ENCODE measurements at places on chromosomes 4 and X. TPM values are rescaled to one million over a fixed set of nuclear protein-coding genes. Genes with fewer than 3 reads are reported as not detected.

DNA sequence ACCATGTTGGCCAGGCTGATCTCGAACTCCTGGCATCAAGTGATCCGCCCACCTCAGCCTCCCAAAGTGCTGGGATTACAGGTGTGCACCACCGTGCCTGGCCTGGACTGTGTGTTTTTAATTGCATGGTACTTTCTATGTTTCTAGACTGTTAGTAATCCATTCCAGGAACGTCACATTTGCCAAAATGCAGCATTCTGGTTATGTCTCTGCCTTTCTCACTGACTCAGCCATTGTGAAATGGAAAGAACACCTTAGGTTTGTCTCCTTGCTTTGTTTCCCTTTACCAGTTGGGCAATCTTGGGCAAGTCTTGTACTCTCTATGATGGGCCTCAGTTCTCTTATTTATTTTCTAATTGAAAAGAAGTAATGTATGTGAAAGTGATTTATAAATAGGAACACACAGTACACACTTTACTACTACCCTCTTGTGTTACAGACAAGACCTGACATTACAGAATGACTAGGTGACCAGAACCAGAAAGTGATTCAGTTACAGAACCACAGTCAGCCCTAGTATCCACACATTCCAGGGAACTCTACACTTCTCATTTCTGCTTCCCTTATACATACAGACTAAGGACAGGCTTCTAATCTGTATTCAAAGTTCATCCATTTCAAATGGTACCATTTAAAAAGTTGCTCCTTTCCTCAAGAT, 187.1 kb downstream of the MGST2 start:
- no peak for DNase-seq

DNA sequence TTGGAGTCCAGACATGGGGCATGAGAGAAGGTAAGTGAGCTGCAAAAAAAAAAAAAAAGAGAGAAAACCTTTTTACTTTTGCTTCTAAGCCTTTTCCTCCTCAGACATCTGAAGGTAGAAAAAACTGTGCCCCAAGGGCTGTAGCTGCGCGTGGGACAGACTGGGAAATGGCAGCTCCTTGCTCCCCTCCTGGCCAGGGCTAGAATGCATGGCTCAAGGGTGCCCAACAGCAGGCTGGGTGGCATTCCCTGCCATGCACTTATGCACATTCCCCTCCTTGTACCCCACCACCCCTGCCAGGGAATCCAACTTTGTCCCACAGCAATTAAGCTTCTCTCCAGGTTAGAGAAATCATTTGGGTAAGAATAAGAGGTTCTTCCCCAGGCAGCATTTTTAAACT, 421.2 kb downstream of the TRAM1L1 start:
- no peak for DNase-seq

- DNase-seq = no peak
Observed at GRCh38 chrX:65811558-65812228, 144.2 kb downstream of the MSN start.

GRCh38 chrX:15681433-15681832, 16.8 kb upstream of the CLTRN start:
- DNase-seq = no peak

- no peak for DNase-seq
Observed at GRCh38 chrX:151988706-151989299, 14.3 kb upstream of the GABRE start.

- no peak for DNase-seq
Observed at GRCh38 chr4:8540991-8541390, 39.2 kb upstream of the GPR78 start.

GRCh38 chrX:138930583-138930945, 219.0 kb upstream of the FGF13 start:
- DNase-seq = no peak

Gene MXD4
- 24.2 TPM for total RNA-seq

GRCh38 chr4:128393101-128393704, 105.6 kb upstream of the PGRMC2 start:
- DNase-seq = no peak

Gene SORCS2
- 2.3 TPM for total RNA-seq

DNA sequence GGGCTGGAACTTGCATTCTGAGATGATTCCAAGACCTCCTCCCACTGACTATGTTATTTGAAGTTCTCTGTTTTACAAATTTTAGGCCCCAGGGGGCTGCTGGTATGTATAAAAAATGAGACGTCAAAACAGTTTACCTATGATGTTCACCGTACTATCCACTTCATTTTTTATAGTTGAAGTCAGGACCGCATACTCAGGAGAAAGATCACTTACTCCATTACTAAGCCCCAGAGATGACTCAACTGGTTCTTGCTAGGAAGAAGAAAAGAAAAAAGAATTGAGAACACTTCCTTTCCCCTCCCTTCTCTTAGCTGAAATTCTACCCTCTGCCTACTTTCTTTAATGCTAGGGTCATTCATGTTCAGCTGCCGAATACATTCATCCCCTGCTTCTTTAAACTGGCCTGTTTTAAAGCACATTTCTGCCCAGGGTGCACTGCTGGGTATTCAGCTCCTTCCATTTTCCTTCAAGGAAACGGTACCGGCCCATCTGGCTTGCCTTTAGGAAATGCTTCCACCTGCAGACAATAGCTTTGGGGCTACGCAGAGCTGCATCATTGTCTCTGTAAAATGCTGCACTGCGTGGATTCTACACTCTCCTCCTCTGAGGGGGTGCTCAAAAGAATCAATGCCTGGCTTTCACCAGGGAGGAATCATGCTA, 66.2 kb downstream of the IRF2 start:
- DNase-seq = no peak

DNA sequence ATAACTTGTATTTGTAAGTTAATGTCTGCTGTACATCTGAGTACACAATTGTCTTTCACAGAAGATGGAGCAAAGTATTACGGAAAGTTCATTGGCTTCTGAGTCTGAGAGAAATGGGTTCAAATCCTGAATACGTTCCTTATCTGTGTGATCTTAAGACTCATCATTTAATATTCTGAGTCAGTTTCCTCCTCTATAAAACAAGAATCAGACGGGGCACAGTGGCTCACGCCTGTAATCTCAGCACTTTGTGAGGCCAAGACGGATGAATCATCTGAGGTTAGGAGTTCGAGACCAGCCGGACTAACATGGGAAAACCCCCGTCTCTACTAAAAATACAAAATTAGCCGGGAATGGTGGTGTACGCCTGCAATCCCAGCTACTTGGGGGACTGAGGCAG, 57.8 kb downstream of the APBB2 start:
- DNase-seq = no peak

- DNase-seq = no peak
Observed at GRCh38 chr4:20046931-20047677, 204.6 kb upstream of the SLIT2 start.

DNA sequence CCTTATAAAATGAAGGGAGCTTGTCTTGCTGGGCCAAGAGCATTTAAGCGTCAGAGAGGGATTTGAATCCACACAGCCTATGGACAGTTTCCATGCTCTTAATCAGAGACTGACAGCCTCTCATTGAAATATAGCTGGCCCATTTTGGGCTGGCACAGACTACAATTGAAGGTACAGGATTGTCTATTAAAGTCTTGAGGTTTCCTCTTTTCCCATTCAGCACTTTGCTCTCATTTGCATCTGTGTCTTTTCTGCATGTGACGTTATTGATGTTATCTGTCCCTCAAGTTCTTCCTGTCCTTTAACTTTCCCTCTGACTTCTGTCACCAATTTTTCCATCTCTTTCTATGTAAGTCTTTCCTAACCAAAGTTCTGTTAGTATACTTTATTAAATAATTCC, 133.3 kb upstream of the SFRP2 start:
- no peak for DNase-seq

DNA sequence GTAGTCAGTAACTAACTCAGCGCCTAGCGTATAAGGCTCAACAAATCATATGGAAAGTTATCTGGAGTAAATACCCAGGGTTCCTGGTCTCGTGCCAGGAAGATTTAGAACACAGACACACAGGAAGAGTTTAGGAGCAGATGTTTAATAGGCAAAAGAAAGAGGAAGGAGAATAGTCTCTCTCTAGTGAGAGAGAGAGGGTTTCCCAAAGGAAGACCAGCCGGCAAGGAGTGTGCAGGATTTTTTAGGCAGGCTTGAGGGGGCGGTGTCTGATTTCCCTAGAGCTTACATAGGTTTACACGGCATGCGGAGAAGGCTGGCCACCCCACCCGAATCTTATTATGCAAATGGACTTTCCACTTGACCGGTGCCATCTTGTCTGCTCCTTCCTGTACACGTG, 284.0 kb upstream of the FRG1 start:
- DNase-seq = no peak

Gene FAM9C
- total RNA-seq = not detected

- no peak for DNase-seq
Observed at GRCh38 chr4:30460818-30461217, 259.4 kb upstream of the PCDH7 start.

Gene DCAF8L2
- not detected for total RNA-seq

Gene MAGEB17
- not detected for total RNA-seq

GRCh38 chr4:143025081-143025704, 159.5 kb upstream of the USP38 start:
- DNase-seq = no peak

DNA sequence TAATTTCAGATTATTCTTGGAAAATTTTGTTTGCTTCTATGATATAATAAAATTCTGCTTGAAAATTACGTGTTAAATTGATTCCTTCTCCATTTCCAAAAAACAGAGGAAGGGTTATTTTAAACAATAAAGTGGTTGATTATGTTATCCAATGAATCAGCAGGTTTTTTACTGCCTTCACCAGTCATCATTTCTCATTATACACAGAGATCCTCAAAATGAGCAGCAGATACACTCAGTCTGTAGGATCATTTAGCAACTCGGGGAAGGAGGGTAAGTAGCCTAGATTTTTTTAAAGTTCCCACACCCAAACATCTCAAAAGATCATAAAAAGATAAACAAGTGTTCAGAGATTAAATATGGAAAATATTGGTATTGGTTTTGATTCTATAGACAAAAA, 6.8 kb upstream of the TMEM144 start:
- DNase-seq = no peak

Gene EXOC1L
- not detected for total RNA-seq

DNA sequence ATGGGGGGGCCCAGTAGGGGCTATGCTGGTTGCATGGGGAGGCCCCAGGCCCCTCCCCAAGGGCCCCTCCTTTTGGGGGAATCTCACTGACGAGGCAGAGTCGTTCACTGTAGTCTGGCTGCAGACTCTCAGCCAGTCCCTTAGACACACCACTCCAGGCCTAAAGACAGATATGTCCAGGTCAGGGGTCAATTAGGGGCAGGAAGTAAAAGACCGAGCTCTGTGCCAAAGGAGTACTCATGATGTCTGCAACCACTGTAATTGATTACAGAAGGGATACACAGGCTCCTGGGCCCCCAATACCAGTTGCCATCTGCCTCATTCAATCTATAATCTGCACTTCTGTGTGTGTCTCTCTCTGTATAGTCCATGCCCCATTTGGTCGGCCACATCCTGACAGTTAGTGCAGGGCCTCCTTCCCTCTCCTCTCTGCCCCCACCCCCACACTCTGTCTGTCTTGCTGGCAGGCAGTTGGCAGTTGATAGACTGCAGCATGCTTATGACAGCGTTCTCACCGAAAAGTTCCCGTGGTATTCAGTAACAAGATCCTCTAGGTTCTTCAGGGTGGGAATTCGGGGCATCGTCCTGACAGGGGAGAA, 1.3 kb upstream of the CXorf65 start:
- no peak for DNase-seq

Gene LRBA
- total RNA-seq = 42.1 TPM

Gene CLNK
- total RNA-seq = not detected

DNA sequence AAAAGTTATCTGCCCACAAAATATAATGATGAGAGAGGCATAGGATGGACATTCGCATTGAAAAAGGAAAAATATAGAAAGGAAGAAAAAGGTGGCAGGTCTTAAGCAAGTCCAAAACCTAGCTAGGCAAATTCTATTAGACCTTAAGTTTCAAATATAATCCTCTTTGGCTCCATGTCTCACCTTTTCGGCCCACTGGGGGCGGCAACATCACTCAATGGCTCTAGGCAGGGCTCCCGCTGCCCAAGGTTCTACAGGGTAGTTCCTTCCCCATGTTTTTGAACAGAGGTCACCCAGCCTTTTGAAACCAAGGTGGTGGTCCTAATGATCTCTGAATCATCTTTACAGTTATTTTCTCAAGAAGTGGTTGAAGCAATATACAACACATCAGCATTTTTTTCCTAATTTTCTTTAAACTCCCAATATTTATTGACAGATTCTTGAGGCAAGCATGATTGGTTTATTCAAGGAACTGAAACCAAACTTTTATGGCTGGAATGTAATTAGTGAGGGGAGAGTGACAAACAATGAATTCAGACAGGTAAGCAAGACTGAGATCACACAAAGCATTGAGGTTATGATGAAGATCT, 309.4 kb downstream of the ANTXR2 start:
- no peak for DNase-seq

DNA sequence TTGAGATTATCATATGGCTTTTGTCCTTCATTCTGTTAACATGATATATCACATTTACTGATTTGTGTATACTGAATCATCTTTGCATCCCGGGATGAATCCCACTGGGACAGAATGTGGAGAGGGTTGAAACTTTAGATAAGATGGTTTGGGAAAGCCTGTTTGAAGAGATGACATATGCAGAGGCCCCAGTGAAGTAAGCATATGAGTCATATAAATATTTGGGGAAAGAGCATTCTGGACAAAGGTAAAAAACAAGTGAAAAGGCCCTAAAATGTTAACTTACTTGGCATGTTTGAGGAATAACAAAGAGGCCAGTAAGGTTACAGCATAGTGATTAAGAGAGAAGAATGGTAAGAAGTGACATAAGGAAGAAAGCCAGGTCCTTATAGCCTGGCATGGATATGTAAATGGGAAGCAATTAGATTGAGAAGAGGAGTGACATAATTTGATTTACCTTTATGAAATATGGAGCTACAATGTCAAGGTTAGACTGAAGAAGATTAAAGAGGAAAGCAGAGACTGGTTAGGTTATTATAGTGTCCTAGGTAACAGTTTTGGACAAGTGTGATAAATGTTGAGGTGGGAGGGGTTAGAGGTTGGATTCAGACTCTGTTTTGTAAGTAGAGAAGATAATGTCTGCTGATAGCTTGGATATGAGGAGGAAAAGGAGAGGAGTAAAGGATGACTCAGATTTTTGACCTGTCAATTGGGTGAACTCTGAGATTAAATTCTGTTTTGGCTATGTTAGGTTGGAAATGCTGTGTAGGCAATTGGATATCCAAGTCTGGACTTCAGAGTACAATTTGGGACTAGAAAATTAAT, 54.6 kb upstream of the DRP2 start:
- no peak for DNase-seq

GRCh38 chrX:38803588-38804431, 2.6 kb downstream of the MID1IP1 start:
- peak; percentile 83 for DNase-seq

Gene CDK16
- total RNA-seq = 112 TPM

GRCh38 chrX:102745857-102746584, 25.5 kb downstream of the GPRASP3 start:
- peak; percentile 55 for DNase-seq

Gene HERC6
- 14.8 TPM for total RNA-seq

Data from adrenal gland (tissue), 19 donors.